LoVo (cell line): ENCODE measurements at places on chromosomes 1 and 21.
A peak's percentile ranks its signal among the peaks of the same experiment; 100 is the strongest.

DNA sequence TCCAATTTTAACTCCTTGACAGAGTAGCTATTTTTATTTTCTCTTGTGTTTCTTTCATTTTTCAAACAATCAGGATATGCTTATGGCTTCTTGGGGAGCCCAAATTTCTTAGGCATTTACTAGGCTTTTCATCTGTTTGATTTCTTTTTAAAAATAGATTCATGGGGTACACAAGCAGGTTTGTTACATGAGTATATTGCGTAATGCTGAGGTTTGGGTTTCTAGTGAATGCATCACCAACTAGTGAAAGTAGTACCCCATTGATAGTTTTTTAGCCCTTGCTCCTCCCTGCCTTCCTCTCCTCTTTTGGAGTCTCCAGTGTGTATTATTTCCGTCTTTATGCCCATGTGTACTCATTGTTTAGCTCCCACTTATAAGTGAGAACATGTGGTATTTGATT, 190.7 kb downstream of the CENPF start:
- DNase-seq = no peak

GRCh38 chr21:22871692-22872091, 1873.5 kb downstream of the NCAM2 start:
- DNase-seq = no peak

DNA sequence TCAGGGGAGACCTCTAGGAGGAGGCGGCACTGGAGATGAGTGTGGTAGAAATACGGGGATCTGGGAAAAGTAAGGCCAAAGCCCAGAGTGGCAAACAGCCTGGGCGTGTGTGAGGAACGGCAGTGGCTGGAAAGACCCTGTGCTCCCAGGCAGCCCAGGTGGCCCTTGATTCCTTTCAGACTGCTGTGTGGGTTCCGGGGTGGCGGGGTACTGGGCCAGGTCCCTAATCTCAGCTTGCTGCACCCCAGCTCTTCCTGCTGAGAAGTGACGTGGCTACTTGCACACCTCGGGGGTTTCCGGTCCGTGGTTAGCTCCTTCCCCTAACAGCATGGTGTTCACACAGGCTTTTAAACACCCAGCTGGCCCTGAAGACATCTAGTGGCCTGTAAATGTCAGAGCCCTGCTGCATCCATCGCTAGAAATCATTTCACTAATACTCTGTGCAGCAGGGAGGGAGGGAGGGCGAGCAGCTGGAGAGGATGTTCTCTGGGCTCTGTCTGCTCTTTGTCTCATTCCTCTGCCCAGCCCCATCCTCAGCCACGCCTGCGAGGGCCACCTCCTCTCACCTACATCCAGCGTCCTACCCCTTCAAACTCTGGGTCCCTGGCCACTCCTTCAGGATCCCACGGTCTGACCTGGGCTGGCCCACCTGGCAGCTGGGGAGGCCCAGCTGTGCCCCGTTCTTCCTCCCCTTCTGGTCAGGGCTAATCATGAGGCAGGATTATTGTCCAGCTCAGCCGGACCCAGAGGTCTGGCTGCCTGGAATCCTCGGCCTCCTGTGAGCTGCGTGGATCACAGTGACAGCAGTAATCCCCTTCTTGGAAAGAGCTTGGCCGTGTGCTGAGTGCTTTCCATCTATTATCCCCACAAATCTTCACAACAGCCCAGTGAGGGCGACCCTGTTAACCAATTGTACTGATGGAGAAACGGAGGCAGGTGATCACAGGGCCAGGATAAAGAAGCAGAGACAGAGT, 7.2 kb downstream of the ZDHHC18 start:
- DNase-seq = no peak

- no peak for DNase-seq
These were observed 188.3 kb upstream of the ARHGEF16 start for GRCh38 chr1:3265835-3266805.

GRCh38 chr1:107532318-107532717, 391.5 kb downstream of the NTNG1 start:
- DNase-seq = no peak

GRCh38 chr1:87894062-87894461, 565.4 kb downstream of the LMO4 start:
- no peak for DNase-seq

DNA sequence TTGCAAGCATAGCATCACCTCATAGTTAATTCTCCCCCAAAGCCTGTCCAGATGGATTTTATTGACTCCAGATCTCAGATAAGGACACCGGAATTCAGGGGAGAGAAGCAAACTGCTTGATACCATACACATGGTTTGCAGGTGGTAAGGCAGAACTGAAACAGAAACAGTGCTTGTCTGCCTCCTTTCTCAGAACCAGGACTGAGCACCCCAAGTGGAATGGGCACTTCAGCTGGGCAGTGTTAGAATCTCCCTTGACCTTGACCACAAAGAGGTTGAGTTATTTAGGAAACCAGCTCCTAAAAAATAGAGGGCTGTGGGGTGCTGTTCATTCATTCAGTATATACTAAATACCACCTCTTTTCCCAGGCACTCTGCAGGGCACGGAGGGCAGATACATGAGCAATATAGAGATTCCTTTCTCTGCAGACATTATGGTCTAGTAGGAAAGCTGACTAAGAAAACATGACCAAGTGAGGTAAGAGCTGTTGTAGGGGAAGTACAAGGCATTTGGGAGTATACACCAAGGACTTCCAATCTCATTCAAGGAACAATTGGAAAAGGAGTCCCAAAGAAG, 185.2 kb downstream of the C1orf94 start:
- DNase-seq = no peak

GRCh38 chr1:29743931-29744330, 507.6 kb downstream of the PTPRU start:
- no peak for DNase-seq

GRCh38 chr1:183244466-183244865, 58.4 kb downstream of the LAMC2 start:
- DNase-seq = no peak

DNA sequence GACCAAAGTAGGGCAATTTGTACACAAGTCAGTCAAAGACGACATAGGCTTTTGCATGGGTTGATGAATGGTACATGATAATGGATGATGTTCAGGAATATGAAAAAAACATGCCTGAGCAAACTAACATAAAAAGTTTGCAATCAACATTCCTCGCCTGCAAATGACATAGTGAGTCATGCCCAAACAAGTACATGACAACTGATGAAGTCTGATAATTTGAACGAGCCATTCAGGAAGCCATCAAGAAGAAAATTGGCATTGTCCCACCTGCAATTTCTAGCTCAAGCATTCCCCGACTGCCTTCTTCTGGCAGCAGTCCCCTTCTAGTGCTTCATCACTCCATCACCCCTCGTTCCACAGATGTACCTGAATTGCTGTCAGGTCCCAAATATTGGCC, 118.4 kb upstream of the NR5A2 start:
- peak; percentile 52 for DNase-seq

DNA sequence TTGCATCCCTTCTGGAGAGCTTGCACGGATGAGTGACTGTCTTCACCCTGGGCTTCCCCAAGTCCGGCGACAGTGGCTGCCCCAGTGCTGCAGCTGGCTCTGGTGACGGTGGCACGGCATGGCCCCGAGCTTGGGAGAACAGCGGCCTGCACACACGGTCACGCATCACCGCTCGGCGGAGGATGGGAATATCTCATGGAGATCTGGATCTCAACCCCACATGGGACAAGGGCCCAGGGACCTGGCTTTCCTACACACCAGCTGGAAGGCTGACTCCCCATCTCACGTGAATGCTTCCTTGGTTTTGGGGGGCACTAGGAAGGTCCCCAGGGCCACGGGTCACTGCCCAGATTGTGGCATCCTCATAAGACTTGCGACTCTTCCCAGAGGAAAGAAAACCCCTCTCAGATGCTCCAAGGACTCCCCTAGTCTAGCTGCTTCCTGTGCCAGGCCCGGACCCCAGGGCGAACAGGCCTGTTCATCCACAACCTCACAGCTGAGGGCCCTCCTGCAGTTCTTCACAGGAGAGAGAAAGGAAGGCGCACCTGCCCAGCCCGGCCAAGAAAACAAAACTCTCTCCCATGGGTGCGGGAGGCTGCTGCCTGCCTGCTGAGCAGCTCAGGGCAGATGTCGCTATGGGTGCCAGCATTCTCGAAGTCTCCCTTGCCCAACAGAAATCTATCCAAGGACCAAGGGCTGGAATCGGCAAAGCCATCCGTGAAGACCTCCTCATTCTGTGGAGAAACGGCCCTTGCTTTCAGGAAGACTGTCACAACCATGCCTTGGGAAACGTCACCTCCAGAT, 9.9 kb downstream of the CFAP410 start:
- DNase-seq = no peak

- DNase-seq = no peak
These were observed 24.7 kb upstream of the ADGRB2 start for GRCh38 chr1:31788825-31789256.

DNA sequence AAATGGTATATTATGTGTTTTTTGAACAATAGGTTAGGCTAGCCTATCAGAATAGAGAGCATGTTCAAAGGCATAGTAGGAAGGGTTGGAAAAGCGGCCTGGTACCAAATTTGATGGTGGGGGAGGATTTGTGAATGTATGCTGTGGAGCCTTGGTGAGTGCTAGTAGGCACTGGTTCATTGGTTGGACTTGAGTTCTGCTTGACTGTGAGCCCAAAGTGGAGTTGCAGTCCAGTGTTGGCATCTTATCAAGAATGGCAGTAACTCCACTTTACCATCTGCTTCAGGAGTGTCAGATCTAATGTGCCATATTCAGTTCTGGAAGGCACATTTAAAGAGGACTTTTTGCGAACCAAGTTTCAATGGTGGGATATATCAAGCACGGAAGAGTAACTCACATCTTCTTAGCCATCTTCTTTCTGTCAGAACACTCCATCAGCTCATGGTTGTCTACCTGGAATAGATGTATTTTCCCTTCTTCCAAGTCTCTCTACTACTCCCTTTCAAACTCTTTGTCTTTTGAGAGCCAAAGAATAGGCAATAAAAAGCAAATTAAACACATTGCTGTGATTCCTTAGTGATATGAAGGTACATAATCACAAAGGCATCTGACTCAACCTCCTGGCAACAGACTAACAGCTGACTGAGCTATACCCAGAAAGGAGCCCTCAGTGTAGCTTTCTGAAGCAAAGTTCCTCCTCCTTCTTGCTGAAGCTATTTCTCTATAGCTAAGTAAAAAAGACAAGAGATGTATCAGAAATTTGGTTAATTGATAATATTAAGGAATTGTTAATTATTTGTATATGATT, 21.7 kb downstream of the LRRC8B start:
- DNase-seq = no peak

GRCh38 chr1:33740040-33740744, 123.7 kb upstream of the HMGB4 start:
- DNase-seq = no peak
